Right renal cortex interstitium (tissue), 3 donors: ENCODE measurements at places on chromosomes 6 and 20. TPM values are rescaled to one million over a fixed set of nuclear protein-coding genes. Genes with fewer than 3 reads are reported as not detected.

DNA sequence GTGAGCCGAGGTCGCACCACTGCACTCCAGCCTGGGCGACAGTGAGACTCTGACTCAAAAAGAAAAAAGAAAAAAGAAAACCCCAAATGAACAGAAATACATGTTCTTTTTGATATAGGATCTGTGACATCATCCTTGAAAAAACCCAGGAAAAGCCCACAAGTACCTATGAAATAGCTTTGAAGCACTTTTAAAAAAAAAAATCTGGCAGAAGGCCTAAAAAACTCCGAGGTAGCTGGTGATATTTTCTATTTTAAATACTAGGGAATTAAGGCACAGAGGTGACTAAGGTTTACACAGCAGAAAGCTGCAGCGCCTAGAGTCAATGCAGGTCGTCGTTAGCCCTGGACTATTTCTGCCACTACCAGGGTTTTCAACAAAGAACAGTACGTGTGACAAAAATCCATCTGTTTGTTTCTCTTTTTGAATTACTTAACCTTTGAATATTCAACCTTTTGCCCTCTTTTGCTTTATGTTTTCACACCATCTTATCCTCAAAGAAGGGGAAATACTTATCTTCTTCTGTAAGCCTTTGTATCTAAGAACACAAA is 39.4 kb upstream of the EEF1A1 start:
- no peak for DNase-seq

DNA sequence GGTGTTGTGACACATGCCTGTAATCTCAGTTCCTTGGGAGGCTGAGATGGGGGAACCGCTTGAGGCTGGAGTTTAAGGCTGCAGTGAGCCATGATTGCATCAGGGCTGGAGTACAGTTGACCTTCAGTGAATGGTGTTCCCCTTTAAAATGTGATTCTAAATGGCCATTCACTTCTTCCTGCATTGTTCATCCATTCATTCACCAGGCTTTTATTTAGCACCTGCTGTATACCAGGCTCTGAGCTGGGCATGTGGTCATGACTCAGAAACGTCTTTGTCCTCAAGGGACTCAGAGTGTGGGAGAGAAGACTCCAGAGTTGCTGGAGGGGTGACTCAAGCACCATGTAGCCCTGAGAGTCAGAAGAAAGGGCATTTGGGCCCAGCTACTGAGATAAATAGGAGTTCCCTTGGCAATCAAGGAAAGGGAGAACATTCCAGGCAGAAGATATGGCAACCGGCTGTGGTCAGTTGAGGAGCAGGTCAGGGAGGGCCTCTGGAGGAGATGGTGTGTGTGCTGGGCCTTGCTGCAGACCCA is 101.1 kb downstream of the DLGAP4 start:
- no peak for DNase-seq

The PRSS16 gene
- 0.34 TPM for polyA plus RNA-seq

The CYP39A1 gene
- 9.3 TPM for polyA plus RNA-seq

The ENPP3 gene
- 12.7 TPM for polyA plus RNA-seq

The MPIG6B gene
- 1.4 TPM for polyA plus RNA-seq

The RAD21L1 gene
- not detected for polyA plus RNA-seq

The BPIFB6 gene
- not detected for polyA plus RNA-seq
